ENCODE measurements at places on chromosomes 11 and 22.

DNA sequence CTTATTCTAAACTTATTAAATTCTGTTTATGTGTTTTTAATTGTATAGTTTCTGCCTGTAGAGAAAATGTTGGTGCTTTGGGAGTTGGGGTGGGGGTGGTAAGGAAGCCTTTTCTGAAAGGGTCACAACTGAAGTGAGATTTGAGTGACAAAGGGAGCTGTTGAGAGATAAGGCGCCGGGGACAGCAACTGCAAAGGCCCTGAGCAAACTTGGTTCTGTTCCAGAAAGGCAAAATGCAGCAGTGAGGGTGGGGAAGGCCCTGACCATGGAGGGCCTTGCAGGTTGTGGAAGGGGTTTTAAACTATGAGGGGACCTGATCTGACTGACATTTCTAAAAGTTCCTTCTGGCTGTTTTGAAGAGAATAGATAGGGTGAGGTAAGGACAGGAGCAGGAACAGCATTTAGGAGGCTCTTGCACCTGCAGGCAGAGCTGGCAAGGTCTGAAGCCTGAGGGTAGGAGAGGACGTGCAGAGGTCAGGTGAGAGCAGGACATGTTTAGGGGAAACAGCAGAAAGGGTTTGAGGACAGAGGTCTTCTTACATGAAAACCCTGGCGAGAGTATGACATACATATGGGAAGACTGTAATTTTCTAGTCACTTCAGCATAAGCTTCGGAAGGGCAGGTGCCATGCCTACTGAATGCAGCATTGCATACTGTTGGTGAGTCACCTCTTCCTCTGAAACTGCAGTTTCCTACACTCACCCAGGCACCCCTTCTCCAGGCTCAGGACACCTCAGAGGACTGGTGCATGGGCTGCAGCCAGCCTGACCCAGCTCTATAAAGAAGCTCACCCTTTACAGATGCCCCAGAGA lies 190.7 kb downstream of the SNX19 start:
- DNase-seq, result no peak

DNA sequence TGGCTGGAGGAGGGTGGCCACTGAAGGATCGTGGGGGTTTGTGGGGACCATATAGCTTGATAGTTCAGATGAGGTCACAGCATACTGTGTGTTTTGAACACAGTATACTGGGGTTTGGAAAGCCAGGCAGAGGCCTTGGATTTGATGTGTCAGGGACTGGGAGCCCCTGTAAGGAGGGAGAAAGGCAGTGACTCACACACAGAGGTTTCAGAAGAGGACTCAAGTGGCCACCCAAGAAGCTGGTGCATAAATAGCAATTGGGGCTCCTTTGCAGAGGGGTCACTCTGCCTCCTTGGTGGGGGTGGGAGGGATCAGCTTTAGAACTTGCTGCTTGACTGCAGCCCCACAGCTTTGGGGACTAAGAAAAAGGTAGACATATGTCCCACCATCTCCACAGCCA lies 39.3 kb downstream of the SLC5A1 start:
- no peak for DNase-seq

DNA sequence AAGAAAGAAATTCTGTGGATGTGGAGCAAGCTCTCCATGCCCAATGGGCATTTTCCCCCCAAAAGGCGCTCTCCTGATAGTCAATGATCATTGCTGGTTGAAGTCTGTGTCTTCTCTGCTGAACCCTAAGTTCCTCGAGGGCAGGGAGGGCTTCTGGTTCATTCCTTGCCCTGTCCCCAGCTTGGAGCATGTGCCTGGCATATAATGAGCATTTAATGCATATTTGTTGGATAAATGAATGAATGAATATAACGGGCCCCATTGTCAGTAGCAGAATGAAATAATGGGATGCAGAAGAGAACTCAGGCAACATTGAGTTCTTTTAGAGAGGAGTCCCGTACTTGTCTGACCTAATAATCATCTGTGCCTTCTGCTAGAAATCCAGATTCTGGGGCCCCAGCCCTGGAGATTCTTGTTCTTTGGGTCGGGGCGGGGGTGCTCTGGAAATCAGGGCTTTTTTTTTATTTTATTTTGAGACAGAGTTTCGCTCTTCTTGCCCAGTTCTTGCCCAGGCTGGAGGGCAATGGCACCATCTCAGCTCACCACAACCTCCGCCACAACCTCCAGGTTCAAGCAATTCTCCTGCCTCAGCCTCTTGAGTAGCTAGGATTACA lies 64.4 kb downstream of the CD82 start:
- DNase-seq, result no peak

GRCh38 chr11:83159902-83160865 lies 3.3 kb downstream of the PCF11 start:
- DNase-seq, result peak; percentile 33

GRCh38 chr11:121766991-121767390 lies 314.2 kb upstream of the SORL1-AS1 start:
- no peak for DNase-seq

GRCh38 chr22:40392618-40393017 lies 22.2 kb downstream of the SGSM3 start:
- no peak for DNase-seq

- DNase-seq, result no peak
Observed at GRCh38 chr22:46075764-46076531, 74.4 kb upstream of the PPARA start.
